ENCODE measurements at places on chromosomes 11 and 22.

DNA sequence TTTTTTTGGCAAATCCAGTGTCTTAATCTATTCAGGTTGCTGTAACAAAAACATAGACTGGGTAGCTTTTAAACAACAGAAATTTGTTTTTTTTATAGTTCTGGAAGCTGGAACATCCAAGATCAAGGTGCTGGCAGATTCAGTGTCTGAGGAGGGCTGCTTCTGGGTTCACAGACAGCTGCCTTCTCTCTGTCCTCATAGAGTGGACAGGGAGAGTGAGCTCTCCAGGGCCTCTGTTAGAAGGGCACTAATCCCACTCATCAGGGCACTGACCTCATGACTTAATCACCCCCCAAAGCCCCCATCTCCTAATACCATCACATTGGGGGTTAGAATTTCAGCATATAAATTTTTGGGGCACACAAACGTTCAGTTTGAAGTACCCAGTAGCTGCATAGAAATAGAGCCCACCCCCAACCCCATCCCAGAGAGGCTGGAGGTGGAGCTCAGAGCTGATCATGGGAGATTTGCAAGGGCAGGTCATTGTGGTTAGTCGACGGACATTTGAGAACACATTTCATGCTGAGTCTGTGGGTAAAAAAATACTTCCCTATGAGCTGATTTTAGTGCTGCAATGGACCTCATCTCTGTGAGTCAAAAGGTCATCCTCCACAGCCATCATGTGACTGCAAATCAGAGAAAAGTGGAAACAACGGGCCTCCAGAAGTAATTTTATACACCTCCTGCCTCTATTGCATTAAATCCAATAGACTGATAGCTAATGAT lies 203.1 kb upstream of the CADM1 start:
- DNase-seq = no peak

DNA sequence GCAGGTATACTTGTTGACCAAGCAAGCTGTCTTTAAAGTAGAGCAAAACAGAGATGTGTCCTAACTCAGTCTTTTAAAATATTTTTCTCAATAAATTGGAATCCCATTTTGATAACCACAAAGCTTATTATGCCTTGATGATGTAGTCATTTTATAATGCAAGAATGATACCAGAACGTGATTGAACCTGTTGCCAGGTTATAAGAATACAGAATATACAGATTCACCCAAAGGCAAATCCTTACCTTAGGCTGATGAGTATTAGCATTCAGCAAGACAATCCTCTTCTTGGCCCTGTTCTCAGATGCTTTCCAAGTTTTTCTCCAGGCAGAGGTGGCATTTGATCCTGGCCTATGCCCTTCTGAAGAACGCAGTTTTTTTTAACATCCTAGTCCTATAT lies 76.1 kb downstream of the PPFIBP2 start:
- no peak for DNase-seq

- DNase-seq = no peak
These were observed 186.9 kb downstream of the MN1 start for GRCh38 chr22:27614650-27615007.

- DNase-seq = no peak
These were observed 129.1 kb upstream of the NCAM1 start for GRCh38 chr11:112831969-112832766.

DNA sequence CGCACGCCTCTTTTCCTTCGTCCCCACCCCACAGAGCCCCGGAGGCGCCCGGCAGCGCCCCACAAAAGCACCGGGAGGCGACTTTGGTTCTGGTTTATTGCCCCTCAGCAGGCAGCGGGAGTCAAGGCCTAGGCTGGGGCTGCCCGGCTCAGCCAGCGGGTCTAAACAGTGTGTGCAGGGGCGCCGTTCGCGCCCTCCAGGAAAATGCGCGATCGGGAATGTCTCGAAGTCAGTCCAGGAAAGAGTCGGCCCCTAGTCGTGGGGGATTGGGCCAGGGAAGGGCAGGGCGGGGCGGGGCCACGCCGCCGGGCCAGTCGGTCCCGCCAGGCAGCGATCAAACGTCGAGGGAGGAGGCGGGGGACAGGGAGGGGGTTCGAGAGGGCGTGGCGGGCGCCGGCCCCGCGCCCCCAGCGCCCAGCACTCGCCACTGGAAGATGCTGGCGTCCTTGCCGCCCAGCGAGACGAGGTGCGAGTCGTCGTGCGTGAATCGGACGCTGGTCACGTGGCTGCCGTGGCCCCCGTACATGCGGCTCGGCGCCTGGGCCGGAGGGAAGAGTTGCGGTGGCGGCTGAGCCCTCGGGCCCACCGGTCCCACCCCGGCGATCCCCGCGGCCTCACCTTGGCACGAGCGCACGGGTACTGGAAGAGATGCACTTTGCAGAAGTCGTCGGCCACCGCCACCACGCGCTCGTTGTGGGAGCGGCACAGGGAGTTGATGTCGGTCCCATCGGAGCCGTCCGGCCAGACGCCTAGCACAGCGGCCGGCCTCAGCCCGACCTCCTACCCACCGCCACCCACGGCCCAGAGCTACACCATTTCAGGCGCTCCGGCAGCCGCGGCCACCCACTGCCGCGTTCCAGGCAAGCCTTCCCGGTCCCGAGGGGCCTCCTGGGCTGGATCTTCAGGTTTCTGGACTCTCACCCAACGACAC lies 741 bp upstream of the MTA2 start:
- DNase-seq = peak; percentile 36

- DNase-seq = no peak
These were observed 10.6 kb upstream of the CDC42EP1 start for GRCh38 chr22:37549704-37550059.

DNA sequence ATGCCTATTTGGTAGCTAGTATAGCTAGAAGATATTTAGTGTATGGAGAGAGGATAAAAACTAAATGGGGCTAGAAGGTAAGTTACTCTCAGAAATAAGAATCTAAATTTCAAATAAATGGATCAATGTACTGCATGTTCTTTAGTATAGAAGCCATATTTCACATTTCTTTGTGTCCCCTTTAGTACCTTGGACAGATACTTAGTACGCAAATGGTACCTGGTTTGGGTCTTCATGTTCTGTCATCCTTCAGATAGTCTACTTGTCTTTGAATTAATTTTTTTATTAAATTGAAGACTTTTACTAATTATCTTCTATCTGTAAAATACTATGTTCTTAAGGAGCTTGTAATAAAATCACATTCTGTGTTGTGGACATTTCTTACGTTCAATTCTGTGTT lies 26.3 kb upstream of the RBMXL2 start:
- no peak for DNase-seq

GRCh38 chr11:32566517-32566916 lies 17.1 kb upstream of the EIF3M start:
- no peak for DNase-seq

- peak; percentile 29 for DNase-seq
These were observed 327.6 kb upstream of the PLET1 start for GRCh38 chr11:112588252-112588694.

- DNase-seq = no peak
These were observed 85.3 kb upstream of the GAL start for GRCh38 chr11:68598816-68599653.

- DNase-seq = no peak
These were observed 63.7 kb downstream of the HIPK3 start for GRCh38 chr11:33320814-33321330.

GRCh38 chr11:2198621-2199365 lies 27.2 kb upstream of the TH start:
- no peak for DNase-seq

- no peak for DNase-seq
These were observed 7.2 kb downstream of the RPL27A start for GRCh38 chr11:8689726-8690255.

GRCh38 chr22:24706054-24706453 lies 68.5 kb downstream of the PIWIL3 start:
- no peak for DNase-seq

DNA sequence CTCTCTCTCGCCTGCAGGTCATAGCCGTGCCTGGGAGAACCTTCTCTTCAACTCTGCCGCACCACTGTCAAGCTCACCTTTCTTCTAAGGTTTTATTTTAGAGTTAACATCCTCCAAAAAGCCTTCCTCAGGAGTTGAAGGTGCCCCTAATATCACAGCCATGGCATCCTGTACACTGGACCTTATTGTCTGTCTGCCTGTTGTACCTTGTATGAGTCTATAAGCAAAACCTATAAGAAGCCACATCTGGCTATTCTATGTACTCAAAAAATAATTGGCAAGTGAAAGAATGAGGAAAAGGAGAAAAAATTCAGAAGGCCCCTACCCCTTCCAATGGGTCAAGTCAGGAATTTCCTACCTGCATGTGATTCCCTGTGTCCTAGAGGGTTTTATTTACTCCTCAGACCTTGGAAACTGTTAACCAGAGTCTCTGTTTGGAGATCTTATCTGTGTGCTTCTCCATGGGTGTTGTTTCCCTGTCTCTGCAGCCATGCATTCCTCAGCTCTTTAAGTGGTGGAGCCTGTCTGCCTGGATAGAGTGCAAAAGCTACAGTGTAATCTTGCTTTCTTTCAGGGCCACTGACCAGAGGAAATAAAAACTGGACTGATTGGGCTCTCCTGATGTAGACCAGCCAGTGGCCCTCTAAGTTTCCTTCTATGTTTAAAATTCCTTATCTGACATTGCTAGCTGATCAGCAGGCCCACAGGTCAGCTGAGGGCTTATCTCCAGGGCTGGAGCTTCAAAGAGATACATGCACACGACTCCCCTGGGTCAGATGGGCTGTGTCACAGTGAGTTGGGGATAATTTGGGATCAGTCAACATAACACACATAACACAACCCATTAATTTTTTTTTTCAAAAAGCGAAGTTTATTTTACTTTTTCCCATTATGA lies 37.6 kb upstream of the TMEM135 start:
- DNase-seq = no peak

DNA sequence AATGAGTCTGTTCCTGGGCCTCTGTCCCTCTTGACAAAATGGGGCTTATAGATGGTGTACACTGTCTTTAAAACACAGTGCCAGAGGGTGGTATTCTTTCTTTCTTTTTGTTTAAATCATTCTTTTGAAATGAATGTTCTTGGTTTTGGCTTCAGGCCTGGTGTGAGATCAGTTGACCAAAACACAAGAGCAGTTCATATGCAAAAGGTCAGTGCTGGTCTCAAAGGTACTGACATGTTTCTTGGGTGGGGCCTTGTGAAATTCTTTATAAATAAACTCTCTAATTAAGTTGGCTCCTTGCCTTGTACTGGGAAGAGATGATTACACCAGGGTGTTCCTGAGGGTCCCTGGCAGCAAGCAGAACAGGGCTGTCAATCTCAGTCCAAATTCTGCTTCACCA lies 110.0 kb downstream of the FBXO7 start:
- no peak for DNase-seq

DNA sequence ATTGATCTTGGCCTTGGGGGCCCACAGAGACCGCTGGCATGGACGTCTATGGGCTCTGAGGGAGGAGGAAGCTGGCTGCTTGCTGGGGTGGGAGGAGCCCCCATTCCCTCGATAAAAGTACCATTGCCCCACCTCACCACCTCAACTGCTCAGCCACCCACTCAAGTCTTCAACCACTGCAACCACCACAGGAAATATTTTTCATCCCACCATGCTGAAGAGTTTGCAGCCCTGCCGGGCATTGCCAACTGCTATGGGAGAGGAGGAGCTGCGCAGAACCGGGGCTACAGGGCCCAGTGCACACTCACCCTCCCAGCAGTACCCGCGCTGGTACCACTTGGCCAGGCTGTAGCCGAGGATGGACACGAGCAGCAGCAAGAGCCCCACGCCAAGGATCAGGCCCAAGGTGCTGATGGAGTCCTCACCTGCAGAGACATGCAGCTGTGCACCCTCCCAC lies 29.2 kb downstream of the IL10RA start:
- no peak for DNase-seq

DNA sequence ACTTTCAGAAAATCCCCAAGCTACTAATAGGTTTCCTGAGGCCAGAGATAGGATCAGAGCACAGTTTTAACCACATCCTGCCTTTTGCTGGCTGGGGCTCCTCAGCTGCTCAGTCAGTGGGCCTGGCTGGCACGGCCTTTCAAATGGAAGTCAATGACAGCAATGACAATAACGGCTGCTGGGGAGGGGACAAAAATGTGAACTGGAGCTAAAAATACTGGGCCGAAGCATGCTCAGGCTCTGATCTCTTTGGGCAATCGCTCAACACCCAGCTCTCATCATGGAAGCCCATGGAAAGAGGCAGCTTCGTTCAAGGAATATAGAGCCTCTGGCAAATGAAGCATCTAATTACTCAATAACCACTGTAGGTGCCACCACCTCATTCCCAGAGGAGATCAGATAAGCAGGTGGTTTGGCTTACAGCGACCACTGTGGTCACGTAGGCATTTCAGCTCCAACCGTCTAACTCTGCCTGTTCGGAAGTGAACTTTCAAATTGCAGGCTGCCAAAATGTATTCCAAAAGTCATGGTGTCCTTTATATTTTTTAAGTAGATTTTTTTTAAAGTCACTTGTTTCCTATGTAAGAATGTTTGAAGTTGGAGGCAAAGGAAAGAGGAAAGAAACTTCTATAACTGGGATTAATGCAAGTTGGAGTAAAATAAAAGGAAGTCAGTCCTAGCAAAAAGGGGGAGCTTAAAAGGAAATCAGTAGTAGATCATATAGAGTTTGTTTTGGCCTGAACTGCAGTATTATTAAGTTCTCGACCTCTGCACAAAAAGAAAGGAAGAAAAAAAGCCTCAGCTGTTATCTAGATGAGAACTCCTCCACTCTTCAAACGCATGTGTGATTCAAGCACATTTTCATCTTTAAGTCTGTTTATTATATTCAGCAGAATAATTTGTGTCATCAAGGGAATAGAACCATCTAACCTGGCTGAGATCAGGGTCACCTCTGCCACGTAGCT lies 14.1 kb downstream of the WT1 start:
- DNase-seq = no peak

- no peak for DNase-seq
These were observed 1235.7 kb downstream of the BRD1 start for GRCh38 chr22:48592066-48592345.

- peak; percentile 33 for DNase-seq
These were observed 26.5 kb downstream of the SYT7 start for GRCh38 chr11:61554172-61554988.
